ENCODE measurements at places on chromosomes 4 and X.

- no peak for DNase-seq
Measured at GRCh38 chr4:47278631-47279030, 184.9 kb downstream of the COMMD8 start.

DNA sequence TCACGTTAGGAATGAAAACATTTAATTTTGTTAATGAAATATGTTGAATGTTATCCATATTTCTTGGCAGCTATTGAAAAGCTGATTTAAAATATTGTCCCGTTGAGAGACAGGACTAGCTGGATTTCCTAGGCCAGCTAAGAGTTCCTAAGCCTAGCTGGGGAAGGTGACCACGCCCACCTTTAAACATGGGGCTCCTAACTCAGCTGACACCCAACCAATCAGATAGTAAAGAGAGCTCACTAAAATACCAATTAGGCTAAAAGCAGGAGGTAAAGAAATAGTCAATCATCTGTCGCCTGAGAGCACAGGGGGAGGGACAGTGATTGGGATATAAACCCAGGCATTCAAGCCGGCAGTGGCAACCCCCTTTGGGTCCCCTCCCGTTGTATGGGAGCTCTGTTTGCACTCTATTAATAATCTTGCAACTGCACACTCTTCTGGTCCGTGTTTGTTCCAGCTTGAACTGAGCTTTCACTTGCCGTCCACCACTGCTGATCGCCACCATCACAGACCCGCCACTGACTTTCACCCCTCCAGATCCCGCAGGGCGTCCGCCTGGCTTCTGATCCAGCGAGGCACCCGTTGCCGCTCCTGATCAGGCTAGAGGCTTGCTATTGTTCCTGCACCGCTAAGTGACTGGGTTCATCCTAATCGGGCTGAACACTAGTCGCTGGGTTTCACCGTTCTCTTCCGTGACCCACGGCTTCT lies 308.9 kb downstream of the GLUD2 start:
- no peak for DNase-seq

DNA sequence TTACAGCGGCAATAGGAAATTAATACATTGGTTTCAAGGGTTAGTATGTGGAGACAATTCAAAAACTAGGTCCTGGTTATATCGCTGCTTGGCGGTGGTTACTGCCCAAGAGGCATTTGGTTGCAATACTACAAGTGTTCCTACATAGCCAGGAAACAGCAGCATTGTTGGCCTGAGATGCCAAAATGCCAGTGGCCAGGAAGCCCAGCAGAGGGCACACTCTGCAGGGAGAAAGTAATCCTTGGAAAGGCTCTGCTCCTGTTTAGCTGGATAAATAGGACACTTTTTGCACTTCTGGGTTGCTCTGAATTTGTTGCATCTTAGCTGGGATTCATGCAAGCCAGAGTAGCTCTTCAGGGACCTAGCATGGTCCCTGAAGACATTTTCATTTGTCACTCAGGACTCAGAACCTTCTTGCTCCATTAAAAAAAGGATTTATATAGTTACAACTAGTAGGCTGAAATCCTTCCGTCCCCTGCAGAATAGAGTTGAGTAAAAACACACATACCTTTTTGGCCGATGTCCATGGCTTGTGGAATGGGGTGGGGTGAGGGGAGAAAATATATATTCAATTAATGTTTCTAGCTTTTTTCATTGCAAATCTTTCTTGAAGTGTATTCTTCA lies 8.1 kb upstream of the GPR119 start:
- DNase-seq, result peak; percentile 70

DNA sequence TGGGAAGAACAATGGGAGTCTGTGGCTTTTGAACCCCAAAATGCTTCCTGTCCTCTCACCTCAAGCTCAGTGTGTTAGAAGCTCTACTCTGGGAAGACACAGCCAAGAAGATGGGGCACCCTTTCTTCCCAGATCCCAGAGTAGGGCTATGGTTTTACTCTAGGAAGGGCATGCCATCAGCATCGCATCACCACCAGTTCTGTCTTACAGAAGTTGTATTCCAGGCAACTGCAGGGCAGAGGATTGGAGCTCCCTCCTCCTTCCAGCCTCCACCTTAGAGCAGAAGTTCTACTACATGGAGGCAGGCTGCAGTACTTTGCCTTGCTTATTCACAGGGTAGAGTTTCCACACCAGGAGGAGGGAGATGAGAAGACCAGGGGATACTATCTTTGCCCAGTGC lies 18.1 kb upstream of the ZFX start:
- DNase-seq, result no peak

- DNase-seq, result no peak
Measured at GRCh38 chr4:25803720-25804225, 59.0 kb downstream of the SEL1L3 start.

DNA sequence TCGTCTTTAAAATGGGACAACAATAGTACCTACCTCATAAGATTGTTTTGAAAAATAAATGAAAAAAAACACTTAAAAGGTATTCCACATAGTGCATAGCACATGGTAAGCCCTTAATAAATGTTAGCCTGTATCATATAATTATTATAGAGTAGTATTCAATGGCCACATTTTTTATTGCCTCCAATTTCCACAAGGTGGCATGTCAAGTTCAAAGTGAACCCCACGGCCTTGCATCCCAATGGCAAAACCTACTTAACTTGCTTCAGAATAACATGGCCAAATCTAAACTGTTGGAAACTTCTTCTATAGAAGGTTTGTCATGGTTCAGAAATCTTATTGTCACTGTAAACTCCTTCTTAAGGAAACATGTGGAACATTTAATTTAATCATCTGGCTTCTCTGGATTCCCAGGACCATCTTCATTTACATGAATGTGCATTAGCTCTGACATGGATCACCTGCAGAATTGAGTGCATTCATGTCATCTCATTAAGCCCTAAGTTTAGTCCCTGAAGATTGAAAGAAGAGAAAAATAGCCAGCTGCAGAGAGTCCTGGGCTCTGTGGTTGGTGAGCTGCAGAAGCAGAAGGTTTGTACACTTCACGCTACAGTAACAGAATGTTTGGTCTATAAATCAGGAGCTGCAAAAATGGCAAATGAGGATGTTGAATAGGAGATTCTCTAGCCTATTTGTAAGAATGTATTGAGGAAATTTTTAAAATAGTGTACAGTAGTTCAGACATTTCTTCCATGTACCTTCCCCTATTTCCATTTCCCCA lies 61.0 kb downstream of the ANXA3 start:
- peak; percentile 59 for DNase-seq

DNA sequence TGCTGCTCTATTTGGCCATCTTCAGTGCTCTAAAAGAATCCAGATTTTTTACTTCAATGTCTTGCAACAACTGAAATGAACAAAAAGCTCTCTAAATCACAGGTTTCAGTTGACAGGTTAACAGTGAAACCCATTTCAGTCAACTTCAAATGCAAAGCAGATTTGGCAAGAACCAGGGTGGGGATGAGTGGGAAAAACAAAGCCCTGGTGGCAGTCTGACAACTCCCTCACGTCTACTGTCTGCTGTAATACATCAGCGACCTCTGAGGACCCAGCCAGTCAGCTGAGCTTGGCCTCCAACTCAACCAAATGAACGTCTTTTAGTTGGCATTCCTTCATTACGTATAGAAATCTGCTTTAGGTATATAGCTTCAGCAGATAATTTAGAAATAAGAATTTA lies 95.8 kb downstream of the COL25A1 start:
- no peak for DNase-seq

DNA sequence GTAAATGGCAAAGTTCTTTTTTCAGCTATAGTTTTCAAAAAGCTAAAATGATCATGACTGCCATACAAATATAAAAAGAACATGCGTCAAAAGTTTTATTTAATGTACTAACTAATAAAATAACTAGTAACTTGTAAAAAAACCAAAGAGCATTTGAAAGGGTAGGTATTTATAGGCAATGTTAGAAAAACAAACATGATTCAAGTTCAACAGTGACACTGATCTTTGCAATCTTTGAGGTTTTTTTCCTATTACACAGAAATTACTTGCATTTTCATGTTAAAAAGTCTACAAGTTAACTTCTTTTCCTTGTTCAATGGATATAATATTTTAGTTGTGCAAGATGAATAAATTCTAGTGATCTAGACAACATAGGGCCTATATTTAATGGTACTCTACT lies 72.3 kb upstream of the GRID2 start:
- no peak for DNase-seq

GRCh38 chrX:14865201-14865600 lies 7.7 kb downstream of the FANCB start:
- no peak for DNase-seq

- peak; percentile 22 for DNase-seq
Measured at GRCh38 chr4:59553063-59553720, 1646.9 kb upstream of the ADGRL3 start.

- DNase-seq, result no peak
Measured at GRCh38 chr4:48409203-48409602, 67.9 kb downstream of the SLAIN2 start.

- DNase-seq, result no peak
Measured at GRCh38 chrX:37765507-37765906, 14.4 kb upstream of the CYBB start.

- DNase-seq, result no peak
Measured at GRCh38 chrX:2145692-2146367, 354.9 kb downstream of the DHRSX start.

DNA sequence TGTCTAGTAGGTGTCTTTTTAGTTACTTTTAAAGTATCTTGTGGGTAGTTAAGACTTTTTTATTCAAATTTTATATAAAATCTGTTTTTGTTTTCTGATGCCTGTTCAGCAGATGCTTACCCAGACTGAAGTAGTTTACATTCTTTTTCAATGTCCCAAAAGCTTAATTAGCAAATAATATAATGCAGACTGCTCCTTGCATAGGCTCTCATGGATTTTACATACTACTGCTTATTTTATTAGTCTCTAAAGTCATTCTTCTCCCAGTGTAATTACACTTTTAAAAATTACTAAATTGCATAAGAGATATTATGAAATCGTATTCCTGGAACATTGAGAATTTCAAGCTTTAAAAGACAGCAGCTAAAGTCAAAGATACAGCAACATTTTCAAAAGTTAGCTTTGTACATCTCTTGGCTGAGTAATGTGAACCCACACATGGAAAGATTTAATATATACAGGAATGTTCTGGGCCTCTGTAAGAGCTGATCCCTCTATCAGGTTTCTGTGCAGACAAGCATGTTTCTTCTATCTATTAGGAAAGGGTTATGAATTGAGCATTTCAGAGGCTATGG lies 148.4 kb upstream of the SPRY1 start:
- no peak for DNase-seq

GRCh38 chr4:100372432-100372831 lies 145.4 kb downstream of the EMCN start:
- DNase-seq, result peak; percentile 22

DNA sequence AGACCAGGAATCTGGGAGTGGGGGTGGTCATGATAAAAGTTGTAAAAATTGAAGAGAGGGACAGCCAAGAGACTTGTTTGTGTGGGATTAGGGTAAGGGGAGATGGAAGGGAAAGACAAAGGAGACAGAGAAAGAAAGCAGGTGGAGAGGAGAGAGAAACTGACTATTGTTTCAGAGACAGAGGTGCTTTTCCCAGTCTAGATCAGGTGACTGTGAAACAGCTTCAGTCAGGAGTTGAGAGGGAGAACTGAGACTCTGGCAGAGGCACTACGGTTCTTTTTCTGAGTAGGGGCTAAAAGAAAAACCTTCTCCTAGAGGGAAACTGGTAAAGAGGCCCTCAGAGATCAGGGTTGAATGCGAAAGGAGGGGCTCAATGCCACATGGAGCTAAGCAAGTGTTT lies 106.4 kb downstream of the KDR start:
- no peak for DNase-seq

DNA sequence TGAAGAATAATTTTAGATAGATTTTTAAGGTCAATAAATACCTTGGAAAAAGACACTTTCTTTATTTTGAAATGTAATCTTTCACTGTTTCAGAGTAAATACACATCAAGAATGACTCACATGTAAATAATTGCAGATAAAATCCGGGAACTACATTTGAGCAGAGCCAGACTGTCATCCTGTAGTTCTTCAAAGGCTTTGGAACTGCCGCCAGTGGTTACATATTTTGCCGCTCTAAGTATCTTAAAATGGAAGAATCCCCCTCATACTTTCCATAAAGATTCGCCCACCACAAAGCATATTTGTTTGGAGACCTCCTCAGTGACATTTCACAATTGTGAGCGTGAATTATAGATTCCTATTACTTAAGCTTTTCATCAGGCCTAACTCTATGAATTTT lies 607.8 kb upstream of the ZFP42 start:
- DNase-seq, result no peak

DNA sequence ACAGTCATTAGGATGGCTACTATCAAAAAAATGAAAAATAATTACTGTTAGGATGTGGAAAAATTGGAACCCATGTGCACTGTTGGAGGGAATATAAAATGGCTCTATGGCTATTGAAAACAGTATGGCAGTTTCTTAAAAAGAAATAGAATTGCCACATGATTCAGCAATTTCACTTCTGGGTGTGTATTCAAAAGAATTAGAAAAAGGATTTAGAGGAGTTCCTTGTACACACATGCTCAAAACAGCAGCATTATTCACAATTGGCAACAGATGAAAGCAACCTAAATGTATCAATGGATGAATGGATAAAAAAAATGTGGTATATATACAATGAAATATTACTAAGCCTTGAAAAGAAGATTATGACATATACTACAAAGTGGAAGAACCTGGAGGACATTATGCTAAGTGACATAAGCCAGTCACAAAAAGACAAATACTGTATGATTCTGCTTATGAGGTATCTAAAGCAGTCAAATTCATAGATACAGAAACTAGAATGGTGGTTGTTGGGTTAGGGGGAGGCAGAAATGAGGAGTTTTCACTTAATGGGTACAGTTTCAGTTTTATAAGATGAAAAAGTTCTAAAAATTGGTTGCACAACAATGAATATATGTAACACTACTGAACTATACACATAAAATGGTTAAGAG lies 123.2 kb downstream of the ELOVL6 start:
- no peak for DNase-seq

DNA sequence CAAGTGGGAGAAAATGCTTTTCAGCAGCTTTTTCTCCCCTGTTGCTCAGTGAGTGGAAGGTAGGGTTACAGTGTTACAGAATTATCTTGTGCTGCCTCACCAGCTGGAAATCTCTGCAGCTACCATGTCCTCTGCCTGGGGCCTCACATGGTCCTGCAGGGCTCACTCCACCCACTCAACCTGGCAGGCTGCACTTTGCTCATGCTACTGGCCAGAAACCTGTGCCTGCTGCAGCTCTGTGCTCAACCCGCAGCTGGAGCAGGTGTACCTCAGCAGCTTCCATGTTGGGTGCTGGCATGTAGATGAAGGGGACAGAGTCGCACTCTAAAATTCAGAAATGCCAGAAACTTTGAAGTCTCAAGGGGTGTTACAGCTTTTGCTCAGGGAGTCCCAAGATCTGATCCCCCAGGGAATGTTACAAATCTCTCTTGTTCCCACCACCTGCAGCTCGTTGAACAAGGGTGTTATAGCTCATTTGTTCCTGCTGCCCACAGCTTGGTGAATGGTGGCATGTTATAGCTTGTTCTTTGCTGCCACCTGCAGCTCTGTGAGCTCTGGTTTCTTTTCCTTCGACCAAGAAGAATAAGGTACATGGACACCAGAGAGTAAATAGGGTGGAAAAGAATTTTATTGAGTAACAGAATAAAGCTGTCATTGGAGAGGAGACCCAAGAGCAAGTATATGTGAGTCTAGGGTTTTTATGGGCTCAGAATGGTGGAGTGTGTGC lies 845.8 kb downstream of the TECRL start:
- peak; percentile 50 for DNase-seq

Data from SK-MEL-5 (cell line).